ENCODE measurements at places on chromosomes 6 and 20.
A peak's percentile ranks its signal among the peaks of the same experiment; 100 is the strongest.

- DNase-seq, result no peak
Observed at GRCh38 chr6:3388786-3389185, 68.1 kb downstream of the SLC22A23 start.

- no peak for DNase-seq
Observed at GRCh38 chr6:39314273-39314795, at the start of gene KCNK17. TSS of gene KCNK17 (minus strand) at chr6:39314419. CDS start at chr6:39314320, 99 bp downstream.

- DNase-seq, result no peak
Observed at GRCh38 chr20:63171991-63172390, 43.9 kb downstream of the YTHDF1 start.

DNA sequence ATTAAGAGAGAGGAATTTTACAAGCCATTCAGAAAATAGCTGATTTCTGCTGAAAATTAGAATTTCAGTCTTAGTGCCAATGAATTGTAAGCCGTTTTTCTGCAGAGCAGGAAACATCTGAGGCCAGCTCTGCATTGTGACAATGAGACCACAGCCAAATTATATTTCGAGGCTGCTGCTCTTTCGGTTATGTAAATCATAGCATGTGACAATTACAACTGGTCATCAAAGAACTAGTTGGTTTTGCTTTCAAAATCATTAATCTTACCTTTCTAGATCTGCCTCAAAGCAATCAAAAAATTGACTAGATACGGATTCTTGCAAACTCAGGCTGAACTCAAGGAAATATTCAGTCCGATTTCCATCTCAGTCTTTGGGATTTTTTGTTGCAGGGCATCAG, 33.4 kb upstream of the INSM1 start:
- DNase-seq, result no peak

- no peak for DNase-seq
Observed at GRCh38 chr6:25133568-25133967, 145.6 kb upstream of the CARMIL1 start.

GRCh38 chr6:30778001-30778635, 33.8 kb upstream of the IER3 start:
- DNase-seq, result no peak

GRCh38 chr6:119446115-119446554, 96.6 kb upstream of the MAN1A1 start:
- peak; percentile 73 for DNase-seq

DNA sequence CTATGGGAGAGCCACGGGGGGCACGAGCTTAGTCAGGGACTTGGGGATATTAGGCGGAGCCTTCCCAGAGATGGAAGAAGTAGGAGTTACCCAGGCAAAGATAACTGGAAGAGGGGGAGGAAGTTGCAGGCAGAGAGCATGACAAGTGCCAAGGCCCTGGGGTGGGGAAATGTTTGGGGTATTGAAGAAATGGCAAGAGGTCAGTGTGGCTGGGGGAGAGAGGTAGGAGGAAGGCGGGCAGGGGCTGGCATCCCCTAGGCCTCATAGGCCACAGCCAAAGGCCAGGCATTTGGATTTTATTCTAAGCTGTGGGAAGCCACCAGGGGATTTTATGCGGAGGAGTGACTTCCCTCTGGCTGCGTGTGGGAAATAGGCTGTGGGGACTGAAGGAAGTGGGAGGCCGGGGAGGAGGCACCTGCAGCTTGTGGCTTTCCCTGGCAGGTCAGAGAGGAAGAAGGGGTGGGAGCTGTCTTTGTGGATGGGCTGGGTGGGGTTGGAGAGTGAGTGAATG, 22.7 kb downstream of the SNAI1 start:
- peak; percentile 84 for DNase-seq

GRCh38 chr6:85015396-85015990, 251.1 kb upstream of the TBX18 start:
- peak; percentile 88 for DNase-seq

GRCh38 chr6:68735866-68736265, 100.8 kb downstream of the ADGRB3 start:
- peak; percentile 16 for DNase-seq

GRCh38 chr6:142932889-142933288, 12.1 kb downstream of the HIVEP2 start:
- DNase-seq, result no peak

- no peak for DNase-seq
Observed at GRCh38 chr6:53236241-53236640, 87.6 kb upstream of the GCM1 start.

- DNase-seq, result no peak
Observed at GRCh38 chr20:62045529-62046285, 20.0 kb downstream of the TAF4 start.

DNA sequence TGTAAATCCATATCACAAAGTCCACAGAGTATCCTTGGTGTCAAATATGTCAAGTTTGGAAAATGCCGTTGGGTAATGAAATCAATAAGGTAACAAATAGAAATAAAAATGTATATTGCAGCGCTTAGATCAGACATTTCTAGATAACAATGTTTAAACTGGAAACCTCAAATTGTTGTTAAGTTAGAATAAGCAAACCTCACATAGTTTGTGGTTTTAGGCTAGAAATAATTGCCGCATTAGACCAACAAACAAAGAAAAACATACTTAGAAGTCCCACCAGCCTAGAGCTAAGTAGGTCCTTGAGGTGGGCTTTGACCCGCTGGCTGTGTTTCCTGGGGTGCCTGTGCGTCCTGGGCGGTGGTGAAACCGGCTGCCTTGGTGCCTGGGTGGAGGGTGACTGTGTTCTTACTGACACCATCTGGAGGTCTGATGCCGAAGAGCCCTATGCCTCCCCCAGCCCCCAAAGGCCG, 71.4 kb downstream of the DACT2 start:
- no peak for DNase-seq

GRCh38 chr20:60116128-60116909, 158.1 kb downstream of the CDH26 start:
- DNase-seq, result no peak

GRCh38 chr20:20593447-20594170, 118.8 kb downstream of the RALGAPA2 start:
- peak; percentile 56 for DNase-seq

GRCh38 chr20:2606507-2607006, 45.9 kb upstream of the NOP56 start:
- DNase-seq, result no peak

DNA sequence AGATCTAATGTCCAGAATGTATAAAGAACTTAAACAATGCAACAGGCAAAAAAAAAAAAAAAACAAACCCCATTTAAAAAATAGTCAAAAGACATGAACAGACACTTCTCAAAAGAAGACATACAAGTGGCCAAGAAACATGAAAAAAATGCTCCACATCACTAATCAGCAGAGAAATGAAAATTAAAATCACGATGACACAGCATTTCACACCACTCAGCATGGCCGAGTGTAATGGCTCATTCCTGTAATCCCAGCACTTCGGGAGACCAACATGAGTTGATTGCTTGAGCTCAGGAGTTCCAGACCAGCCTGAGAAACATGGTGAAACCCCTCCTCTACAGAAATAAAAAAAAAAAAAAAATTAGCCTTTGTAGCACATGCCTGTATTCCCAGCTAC, 701.4 kb upstream of the NRSN1 start:
- DNase-seq, result no peak

GRCh38 chr6:83202031-83202430, 8.9 kb downstream of the RWDD2A start:
- no peak for DNase-seq

DNA sequence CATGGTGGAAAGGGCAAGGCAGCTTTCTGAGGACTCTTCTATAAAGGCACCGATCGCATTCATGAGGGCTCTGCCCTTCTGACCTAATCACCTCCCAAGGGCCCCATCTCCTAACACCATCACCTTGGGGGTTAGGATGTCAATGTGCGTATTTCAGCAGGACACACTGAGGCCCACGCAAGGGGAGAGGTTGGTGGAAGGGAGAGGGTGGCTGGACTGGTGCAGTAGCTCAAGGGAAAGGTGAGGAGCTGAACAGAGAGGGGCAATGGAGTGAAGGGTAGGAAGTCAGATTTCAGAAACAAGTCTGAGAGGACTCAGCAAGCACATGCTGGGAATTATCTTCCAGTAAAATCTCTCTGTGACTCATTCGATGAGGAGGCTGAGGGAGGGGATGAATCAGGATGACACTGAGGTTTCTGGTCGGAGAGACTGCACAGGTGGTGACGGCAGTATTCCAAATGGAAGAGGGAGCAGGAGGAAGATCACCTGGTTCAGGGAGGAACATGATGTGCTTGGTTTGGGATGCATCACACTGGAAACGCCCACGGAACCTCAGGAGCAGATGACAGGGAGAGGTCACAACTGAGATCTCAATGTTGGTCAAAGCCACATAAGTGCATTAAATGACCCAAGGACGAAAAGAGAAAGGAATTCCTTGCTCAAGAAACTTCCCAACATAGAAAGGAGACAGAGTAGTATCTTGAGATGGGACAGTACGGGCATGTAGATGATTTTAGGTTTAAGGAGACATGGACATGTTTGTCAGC, 67.1 kb downstream of the TFAP2A start:
- no peak for DNase-seq

- peak; percentile 70 for DNase-seq
Observed at GRCh38 chr6:42963855-42964605, 3.5 kb downstream of the GNMT start.

DNA sequence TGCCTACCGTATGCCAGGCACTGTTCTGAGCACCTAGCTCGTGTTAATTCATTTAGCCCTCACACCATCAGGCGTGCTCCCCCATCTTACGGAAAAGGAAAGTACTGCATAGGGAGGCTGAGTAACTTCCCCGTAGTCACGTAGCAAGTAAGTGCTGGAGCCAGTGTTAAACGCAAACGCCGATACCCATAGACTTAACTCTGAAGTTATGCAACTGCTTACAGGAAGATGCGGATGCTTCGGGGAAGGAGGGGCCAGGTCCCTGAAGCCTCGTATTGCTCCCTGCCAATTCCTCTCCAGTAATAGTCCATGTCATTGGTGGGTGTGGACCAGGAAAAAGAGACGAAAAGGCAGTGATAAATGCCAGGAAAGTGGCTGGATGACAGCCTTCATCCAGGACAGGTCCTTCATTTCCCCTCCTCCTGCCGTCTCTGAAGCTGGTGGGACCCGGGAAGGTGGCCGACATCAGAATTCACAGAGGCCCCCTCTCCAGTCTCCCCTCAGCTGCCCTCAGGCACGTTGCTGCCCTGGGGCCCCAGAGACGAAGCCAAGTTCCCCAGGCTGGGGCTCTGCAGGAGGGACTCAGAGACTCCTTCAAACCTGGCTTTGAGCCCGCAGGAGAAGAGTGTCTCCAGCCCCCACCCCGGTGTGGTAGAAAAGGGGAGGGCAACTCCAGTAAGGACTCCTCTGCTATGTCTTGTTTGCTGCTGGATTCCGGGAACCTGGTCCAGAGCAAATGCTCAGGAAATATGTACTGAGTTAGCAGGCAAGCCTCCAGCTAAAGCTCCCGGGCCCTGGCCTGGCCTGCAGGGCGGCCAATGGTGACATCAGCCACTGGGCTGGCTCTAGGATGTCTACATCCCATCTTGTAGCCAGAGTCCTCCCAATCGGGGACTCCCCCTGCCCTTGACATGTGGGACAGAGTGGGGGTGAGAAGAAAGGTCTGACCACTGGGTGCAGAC, 37.8 kb downstream of the RAB44 start:
- peak; percentile 97 for DNase-seq

- no peak for DNase-seq
Observed at GRCh38 chr20:20366551-20366875, 1.4 kb upstream of the INSM1 start.

DNA sequence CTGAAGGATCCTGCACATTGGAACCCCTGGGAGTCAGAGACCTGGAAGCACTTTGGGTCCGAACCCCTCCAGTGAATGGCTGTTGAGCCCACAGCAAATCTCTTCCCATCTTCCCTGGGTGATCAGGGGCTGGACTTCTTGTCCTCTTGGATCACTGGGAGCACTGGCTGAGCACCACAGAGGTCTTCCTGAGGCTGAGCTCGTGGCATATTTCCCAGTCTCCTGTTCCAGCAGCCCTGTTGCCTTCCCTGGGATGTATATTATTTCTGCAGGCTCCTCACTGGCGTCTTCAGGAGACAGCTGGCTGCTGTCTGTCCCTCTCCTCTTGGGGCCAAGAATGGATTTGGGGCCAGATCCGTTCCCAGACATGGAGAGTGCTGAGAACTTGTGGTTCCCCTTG, 43.4 kb downstream of the PTK7 start:
- no peak for DNase-seq

DNA sequence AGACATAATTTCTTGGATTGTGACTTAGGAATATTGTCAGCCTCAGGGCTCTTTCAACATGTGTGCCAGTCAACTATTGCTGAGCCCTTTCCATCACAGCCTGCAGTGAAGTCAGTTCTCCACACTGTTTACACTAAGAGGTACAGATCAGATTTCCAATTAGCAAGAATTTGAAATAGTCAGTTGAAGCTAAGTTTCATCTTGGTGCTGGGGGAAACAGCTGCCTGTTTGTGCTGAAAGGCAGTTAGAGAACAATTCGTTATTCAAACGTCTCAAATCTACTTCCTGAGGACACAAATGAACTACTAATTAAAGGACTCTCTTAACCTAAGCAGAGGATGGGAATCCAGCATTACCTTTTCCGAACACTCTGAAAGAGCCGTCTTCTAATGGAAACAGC, 25.9 kb downstream of the ADGRF1 start:
- DNase-seq, result no peak

All from fibroblast of pulmonary artery (primary cell).